ENCODE measurements at places on chromosomes 7 and 10.

- DNase-seq: no peak
Measured at GRCh38 chr7:116689790-116690259, 17.8 kb downstream of the MET start.

- DNase-seq: no peak
Measured at GRCh38 chr7:90211391-90212148, at the start of gene STEAP2. TSS of gene STEAP2 (plus strand) at chr7:90211740. CDS start at chr7:90225083, 13,343 bp downstream.

GRCh38 chr7:18040196-18040595 is 12.6 kb upstream of the PRPS1L1 start:
- no peak for DNase-seq

DNA sequence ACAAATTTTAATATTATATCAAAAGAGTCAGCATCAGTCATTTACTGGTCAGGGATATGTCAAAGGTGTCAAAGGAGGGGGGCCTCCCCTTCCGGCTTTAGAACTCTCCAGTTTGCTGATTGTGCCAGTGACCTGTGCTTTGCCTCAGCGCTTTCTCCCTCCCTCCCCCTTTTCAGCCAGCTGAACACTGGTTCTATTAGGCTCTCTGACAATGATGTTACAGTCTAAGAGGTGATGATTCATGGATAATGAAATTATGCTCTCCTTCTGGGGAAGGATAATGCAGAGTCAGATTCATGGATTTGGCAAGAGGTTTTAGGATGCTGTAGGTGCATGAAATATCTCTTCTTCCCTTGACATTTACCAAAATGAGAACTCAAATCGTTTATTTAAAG is 6.1 kb downstream of the LRRTM3 start:
- DNase-seq: no peak

- no peak for DNase-seq
Measured at GRCh38 chr7:104434129-104434528, 105.7 kb downstream of the LHFPL3 start.

- no peak for DNase-seq
Measured at GRCh38 chr7:95996174-95996573, 223.8 kb downstream of the DYNC1I1 start.

DNA sequence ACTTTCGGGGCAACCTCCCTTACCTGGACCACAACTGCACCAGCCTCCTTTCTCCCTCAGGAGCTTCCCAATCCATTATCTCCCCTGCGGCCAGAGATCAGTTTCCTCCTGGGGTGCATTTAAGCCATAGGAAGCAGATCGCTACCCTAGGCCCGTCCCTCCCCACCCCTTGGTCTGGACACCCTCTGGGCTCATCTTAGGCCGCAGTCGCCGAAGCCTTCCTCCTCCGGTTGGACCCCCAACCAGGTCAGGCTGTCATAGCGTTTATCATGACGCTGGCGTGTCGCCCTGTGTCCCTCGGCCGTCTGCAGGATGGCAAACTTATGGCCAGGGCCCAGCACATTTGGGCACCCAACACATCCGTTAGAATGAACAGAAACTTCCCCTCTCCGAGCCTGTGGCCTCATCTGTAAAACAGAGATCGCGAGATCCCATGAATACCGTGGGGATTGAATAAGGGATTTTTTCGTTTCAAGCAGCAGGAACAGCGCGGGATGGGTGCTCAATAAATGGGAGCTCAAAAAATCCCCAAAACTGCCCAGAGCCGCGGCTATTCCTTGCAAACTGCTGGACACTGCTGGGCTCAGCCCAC is 669 bp upstream of the AP5Z1 start:
- DNase-seq: no peak

DNA sequence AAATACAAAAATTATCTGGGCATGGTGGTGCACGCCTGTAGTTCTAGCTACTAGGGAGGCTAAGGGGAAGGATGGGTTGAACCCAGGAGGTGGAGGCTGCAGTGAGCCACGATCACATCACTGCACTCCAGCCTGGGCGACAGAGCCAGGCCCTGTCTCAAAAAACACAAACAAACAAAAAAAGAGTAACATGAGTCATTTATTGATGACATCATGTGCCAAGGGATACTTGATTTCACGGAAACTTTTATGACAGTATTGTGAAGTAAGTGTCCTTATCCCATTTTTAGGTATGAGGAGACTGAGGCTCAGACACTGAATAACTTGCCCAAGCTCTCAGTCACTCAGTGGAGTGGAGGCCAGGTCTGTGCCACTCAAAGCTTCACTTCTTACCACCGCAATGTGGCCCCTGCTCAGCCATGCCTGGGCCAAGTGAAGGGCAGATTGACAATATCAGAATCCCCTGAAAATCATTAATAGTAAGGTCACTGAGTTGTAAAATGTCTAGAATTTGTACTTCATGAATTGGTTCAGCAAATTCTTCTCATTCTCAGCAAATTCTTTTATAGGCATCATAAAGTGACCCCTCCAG is 36.5 kb downstream of the EMX2 start:
- DNase-seq: no peak

DNA sequence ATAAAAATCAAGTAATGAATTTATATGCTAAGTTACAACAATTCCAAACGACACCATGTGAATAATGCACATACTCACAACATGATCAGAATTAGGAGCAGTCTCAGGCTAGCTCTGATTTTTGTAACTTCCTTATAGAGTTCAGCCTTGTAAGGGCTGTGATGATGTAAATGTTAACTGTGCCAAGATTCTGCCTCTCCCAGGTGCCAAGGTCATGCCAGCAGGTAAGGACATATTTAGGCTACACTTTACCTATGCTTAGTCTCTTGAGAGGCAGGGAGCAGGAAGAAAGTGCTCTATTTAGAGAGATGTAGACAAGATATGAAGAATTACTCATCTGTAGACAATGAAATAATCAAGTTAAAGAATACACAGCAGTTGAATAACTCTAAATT is 53.6 kb upstream of the AGR3 start:
- DNase-seq: no peak

DNA sequence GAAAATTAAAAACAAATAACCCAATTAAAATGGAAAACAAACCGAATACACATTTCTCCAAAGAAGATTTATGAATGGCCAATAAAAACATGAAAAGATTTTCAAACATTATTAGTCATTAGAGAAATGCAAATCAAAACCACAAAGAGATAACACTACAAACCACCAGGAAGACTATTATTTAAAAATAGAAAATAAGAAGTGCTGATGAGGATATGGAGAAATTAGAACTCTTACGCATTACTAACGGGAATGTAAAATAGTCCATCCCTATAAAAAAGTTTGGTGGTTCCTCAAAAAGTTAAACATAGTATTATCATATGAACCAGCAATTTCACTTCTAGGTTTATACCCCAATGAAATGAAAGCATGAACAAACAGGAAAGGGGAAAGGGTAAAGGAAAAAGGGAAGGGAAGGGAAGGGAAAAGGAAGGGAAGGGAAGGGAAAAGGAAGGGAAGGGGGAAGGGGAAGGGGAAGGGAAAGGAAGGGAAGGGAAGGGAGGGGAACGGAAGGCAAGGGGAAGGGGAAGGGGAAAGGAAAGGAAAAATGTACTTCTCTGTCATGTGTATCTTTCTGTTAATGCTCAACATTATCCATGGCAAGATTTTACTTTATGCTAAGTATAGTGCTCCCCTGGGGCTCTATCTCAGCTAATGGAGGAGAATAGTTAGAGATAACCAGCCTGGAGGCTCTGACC is 125.3 kb upstream of the RSU1 start:
- no peak for DNase-seq

DNA sequence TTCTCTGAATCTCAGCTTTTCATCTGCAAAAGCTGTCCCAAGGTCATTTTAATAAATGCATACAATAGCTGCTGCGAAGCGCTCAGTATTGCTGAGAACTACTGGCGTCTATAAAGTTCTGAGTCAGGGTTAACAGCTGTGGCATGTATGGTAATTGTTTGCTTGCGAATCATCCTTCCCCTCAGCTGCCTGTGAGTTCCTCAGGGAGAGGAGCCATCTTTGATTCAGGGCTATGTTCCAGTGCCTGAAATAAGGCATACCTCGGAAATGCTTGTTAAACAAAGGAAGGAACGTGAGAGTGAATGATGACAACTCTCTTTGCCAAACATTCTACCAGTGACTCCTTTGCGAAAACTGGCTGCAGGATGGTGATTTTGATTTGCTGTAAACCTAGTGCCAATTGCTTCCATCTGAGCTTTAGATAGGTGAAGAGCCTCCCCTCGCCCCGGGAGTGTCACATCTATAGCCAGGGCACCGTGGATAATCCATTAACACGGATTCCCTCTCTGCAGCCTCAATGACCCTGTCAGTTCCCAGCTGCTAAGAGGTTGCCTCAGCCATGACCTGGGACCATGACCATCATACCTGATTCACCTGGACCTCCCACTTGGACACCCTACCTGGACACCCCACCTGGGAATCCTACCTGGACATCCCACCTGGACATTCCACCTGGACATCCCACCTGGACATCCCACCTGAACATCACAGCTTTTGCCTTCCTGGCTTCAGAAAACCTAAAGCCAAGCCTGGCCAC is 39.6 kb downstream of the GPRIN2 start:
- peak; percentile 17 for DNase-seq

DNA sequence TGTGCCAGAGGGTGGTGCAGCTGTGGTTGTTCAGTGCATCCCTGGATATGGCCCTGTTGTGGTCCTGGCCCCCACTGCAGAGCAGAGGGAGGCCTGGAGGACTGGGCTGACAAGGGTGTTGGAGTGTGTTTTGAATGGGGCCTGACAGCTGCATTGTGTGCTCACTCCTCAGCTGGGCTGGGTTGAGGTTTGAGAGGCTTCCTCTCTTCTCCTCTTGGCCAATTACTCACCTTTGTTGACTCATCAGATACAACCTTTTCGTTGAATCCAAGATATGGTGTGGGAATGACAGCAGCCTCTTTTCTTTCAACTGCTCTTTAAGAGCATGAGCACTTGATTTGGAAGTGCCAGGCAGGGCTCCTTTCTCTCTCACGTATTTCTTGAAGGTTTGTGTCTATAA is 228.5 kb upstream of the COBL start:
- DNase-seq: no peak

DNA sequence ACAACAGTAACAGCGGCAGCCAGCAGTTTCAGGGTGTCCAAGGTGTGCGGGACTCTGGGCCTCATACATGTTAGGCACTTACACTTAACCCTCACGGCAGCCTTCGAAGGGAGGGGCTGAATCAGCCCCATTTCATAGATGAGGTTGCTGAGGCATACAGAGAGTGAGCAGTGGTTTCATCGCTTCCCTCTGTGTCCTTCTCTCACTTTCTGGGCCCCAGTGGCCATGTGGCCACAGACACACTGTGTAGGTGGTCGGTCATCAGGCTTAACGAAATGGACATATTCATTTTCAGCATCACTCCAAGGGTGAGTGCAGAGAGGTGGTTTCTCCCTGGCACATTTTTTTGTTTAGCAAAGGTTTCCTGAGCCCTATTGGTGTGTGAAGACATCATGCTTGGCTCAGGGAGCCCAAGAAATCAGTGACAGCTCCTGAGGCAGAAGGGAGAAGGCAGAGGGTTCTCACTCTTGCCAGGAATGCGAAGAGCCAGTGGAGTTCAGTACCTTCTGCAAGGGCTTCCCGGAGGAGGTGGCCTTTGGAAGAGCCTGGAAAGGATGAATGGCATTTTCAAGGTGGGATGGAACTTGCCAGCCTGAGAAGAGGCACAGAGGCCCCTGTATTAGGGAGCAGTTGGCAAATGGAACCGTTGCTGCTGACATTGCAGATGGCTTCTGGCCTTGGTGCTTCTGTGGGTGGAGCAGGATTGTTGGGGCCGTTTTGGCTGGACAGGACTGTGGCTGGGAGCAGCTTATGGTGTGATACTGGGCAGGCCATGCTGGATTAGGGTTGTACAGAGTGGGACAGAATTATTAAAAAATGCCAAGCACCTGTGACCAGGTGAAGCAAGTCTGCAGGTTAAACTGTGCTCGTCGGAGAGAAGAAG is 61.7 kb upstream of the PPIF start:
- no peak for DNase-seq

DNA sequence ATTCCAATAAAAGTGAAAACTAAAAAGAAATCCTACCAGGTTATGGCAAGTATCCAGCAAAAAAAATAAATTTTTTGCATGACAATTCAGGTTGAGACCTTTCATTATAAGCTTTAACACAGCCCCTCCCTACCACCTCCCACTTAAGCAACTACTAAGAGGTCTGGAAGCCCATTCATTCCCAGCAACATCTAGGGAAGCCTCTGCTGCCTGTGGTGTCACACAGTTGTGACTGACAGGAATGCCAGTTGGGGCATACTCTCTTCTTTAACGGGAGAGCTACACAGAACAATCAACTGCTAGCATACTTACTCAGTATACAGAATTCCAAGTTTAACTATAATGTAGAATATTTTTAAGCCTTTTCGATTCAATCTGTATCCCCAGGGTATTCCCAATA is 27.8 kb downstream of the ABI1 start:
- DNase-seq: no peak

DNA sequence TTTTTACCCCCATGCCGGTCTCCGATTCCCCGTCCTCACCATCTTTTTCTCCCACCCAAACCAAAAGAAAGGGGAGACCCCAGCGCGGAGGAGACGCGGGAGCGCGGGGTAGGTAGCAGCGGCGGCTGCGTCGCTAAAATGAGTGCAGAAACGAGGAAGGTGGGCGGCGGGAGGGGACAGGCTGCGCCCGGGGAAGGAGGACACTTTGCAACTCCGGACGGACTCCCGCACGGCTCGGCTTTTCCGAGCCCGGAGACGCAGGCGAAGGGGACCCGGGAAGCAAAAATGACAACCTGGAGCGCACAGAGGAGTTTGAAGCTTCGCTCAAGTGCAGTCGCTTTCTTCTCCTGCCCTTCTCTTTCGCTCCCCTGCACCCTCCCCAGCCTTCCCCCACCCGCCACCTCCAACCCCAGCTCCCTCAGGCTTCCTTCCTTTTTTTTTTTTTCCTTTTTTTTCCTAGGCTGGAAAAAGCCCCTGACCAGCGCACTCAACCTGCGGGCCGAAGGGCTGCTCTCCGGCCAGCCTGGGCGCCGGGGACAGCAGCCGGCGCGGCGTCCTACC is 453 bp downstream of the SFMBT2 start:
- peak; percentile 36 for DNase-seq

GRCh38 chr10:50456719-50457118 is 167.0 kb downstream of the SGMS1 start:
- DNase-seq: no peak

DNA sequence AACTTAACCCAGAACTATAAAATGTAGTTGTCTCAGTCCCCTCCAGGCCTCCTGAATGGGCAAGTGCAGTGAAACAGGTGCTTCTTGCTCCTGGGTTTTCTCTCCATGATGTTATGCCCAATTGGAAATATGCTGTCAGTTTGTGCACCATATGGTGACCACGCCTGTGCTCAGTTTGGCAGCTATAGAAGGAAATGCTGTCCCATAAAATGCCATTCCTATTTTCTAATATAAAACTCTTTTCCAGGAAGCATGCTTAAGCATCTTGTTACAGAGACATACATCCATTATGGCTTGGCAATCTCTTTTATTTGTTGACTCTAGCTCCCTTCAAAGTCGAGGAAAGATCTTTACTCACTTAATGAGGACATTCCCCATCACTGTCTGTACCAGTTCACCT is 45.2 kb downstream of the FGFBP3 start:
- DNase-seq: no peak

Measured in naive thymus-derived CD4-positive, alpha-beta T cell (primary cell).